ENCODE measurements at places on chromosomes 13 and 19. TPM values are rescaled to one million over a fixed set of nuclear protein-coding genes. Genes with fewer than 3 reads are reported as not detected.

CHMP2A gene
- total RNA-seq = 138 TPM

SPACA4 gene
- total RNA-seq = not detected

RDH8 gene
- not detected for total RNA-seq

ZSCAN1 gene
- not detected for total RNA-seq

EPSTI1 gene
- total RNA-seq = 2.7 TPM

DACH1 gene
- total RNA-seq = 1.00 TPM

FUT3 gene
- not detected for total RNA-seq

SMIM44 gene
- not detected for total RNA-seq

ZNF329 gene
- 8.6 TPM for total RNA-seq

Measured in cardiac septum (tissue), 1 donor.